ENCODE measurements at places on chromosomes 3 and 15.

DNA sequence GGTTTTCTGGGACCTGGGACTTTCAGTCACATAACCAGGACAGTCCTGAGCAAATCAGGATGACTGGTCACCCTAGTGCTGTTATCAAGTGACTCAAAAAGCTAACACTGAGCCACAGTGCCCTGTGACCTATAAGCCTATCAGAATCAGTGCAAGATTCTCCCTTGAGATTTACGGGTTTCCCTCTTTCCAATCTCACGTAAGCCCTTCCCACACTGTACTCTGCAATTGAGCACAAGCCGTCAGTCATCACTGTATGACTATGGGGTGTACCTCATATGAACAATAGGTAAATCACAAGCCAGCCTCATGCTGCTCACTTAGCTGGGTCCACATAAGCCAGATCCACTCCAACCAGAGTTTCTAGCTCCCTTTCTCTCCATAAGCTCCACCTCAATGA, 21.0 kb upstream of the CLDN18 start:
- no peak for DNase-seq

DNA sequence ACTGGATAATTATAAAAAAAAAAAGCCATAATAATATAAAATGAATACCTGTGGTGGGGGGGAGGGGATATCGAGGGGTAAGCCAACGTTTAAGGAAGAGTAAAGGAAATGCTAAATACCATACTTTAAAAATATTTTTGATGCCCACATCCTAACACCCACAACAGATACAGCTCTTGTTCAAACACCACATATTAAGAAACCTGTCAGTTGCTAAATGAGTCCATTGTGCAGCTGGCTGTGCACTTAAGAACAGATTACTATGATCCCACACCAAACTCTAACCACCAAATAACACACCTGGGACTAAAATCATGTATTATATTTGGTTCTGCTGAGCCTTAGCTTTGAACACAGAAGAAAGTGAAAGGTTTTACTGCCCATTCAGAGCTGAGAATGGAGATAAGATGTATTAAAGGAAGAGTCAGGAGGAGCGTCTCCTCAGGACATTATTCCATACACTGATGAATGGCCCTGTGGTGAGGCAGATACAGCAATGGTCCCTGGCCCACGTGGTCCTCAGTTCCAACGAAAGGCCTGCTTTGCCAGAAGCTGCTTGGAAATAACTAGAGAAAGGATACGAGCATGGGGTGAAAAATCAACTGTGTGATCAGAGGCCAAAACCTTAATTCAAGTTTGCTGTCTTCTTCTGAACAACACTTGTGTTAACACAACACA, 515.4 kb downstream of the FOXP1 start:
- DNase-seq, result no peak

DNA sequence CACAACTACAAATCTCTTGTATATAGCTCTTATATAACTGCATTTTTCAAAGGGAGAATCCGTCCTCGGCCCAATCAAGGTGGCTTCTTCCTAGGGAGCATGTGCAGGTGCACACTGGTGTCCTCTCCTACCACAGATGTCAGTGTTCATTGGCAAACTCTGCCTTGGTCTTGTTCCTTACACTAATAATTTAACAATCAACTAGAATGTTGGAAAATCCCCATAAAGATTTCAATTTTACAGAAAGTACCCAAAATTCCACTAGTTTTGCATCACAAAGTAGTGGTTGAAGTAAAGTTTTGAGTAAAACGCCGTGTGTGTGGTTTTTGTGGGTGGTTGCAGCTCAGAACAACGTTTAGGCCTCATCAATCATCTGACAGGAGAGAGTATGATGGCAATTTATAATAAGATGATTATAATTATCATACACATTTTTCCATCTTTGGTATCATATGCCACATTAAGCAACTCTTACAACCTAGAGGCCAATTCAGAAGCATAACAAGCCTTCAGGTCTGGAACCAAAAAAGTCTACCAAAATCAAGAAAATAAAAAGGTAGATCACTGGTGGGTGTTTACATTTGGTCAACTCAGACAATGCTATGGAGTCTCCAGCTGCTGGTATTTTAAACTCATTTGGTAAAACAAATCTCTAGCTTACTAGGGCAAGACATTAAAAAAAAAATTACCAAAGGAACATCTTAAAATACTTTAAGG, 128.9 kb upstream of the BHLHE40 start:
- no peak for DNase-seq

DNA sequence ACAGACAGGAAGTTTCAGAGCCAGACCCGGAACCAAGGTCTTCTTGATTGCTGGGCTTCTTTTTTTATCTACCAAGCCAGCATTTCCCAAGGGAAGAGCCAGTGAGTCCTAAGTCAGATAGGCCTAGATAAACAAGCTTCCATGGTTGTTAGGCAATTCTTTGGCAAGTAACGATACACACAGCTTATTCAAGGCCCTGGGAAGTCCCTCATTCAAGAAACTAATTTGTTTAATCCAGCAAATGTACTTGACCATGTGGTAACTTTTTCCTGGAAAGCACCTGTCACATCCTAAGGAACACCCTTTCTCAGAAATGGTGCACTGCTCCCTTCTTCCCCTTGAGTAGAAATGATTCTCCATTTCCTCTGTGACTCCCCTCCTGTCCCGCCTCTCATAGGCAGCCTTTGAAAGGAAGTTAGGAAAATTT, 209.9 kb downstream of the ITPR1 start:
- no peak for DNase-seq

- DNase-seq, result no peak
These were observed 281.2 kb upstream of the DPH6 start for GRCh38 chr15:35827141-35827540.

- no peak for DNase-seq
These were observed 50.2 kb downstream of the CA12 start for GRCh38 chr15:63331456-63331855.

GRCh38 chr15:98174286-98174685, 213.8 kb downstream of the ARRDC4 start:
- no peak for DNase-seq

DNA sequence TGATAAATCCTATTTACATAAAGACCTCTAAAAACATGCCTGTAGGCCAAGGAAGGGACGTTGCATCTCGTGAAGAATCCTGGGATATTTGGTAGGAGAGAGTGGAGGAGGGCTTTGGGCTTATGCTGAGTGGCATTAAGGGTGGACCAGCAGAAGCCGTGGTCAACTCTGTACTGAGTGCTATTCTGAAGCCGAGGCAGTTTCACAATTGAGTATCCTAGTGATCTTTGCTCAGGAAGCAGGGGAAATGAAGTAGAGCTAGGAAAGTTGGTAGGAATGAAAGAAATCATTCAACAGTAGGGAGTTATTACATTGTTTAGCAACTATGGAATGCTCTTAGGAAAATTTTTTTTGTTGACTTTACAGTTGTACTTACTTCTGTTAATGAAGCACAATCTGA, 24.2 kb downstream of the MCTP2 start:
- DNase-seq, result no peak

DNA sequence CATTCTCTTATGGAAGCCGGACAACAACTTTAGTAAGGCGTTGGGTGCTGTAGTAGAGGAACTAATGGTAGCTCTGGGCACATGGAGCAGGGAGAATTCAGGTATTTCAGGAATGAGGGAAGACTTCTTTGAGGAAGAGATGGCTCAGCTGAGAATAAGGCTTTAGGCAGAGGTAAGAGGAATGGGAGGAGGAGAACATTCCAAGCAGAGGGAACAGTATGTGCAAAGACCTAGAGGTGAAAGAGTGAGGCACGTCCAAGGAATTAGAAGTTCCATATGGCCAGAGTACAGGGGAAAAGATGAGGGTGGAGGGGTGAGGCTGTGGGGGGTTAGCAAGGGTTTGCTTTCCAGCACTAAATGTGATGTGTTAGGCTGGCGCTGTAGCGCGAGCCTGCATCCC, 1.6 kb upstream of the SV2B start:
- DNase-seq, result no peak

DNA sequence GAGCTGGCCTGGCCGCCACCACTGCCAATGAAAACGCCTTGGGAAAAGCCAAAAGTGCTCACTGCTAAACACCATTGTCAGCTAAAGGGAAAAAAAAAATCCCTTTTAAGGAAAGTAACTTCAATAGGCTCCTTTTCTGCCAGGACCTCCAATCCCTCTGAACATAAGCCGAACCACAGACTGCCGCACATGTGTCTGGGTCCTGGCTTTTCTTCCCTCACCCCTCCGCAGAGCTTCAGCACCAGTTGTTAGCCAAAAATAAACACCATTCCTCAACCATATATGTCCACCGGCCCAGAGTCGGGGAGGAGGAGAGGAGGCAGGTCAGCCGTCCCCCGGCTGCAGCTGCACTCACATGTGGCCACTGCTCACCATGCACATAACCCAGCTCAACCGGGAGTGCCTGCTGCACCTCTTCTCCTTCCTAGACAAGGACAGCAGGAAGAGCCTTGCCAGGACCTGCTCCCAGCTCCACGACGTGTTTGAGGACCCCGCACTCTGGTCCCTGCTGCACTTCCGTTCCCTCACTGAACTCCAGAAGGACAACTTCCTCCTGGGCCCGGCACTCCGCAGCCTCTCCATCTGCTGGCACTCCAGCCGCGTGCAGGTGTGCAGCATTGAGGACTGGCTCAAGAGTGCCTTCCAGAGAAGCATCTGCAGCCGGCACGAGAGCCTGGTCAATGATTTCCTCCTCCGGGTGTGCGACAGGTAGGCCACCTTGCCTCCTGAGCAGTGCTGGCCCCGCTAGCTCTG, at the start of gene FBXL22:
Gene FBXL22, plus strand, starts transcription at position 350 of the 753 bp plus-strand sequence. Its CDS starts 6 bp downstream, at position 356.
- DNase-seq, result no peak

GRCh38 chr3:126488185-126488584, 12.5 kb upstream of the ZXDC start:
- DNase-seq, result no peak

- DNase-seq, result peak; percentile 47
These were observed 5.9 kb downstream of the MESP2 start for GRCh38 chr15:89781891-89782618.

DNA sequence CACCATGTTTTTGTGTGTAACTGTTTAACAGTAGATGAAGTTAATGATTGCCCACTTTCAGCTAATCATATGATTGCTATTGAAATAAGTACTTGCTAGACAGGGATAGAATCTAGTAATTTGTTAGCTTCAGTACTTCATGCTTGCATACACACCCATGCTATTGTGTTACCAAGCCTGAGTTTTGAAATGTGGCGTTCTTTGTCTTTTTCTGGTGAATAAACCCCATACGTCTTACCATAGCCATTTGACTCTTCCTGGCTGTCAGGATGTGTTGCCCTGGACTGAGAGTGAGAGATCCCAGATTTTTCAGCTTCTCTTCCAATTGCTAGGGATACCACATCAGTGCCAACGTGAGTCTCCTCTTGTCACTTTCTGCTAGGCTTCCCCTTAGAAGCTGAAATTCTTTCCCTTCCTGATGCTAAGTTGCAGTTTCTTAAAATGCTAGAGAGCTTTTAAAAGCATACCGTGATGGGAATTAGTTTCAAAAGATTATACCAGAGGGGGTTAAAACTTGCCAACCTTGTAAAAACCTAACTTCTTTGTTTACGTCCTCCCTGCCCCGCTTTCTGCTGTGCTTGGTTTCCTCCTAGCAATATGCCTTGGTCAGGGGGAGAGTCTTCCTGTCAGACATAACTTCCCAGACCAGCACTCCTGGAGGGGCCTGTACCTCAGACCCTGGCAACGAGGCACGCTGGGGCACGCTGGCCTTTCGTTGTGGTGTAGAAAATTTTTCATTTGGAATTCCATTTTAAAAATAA, 62.9 kb upstream of the ULK4 start:
- no peak for DNase-seq

GRCh38 chr3:156675830-156676767, 1.7 kb downstream of the TIPARP start:
- peak; percentile 92 for DNase-seq

DNA sequence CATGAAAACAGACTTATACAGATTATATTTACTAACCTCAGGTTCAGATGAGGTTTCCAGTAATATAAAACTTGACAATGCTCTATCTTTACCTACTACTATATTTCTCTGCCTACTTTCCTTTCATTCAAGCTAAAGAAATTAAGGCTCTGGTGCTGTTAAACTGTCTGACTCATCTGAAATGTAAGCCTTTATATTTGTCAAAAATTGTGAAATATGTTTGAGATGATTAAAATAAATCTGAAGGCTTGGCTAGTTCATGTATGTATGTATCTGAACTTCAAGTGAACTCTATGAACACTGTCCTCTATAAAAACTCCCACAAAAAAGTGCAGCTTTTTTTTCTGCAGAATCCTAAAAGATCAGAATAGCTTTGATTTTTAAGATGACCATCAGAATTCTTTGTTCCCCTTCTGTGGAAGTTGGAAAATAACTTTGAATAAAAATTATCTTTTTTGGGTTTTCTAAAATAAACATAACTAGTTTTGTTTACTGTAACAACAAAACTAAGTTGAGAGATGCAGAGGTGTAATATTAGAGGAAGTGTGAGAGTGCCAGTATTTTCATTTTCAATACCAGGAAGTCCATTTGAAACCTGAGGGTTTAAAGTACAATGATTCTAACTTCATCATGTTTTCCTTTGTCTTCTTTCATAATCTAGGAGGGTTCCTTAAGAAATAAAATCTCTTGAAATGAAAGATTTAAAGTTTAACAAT, 42.2 kb downstream of the ILDR1 start:
- no peak for DNase-seq

GRCh38 chr3:46851364-46852333, 11.6 kb downstream of the MYL3 start:
- DNase-seq, result no peak

DNA sequence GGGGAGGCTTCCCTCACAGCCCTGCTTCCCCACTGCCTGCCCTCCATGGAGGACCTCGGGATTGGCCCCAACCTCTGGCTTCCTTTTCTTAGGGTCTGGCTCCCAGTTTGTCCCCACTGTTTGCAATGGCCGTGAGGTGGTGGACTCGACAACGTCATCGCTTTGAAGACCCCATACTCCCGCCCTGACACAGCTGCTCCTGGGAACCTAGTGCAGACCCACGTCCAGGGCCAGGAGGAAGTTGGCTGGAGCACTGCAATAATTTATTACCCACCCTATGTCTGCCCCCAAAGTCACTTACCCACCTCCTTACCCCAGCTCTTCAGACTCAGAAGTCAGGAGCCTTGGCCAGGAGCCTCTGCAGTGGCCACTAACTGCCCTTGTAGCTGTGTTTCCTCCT, 11.1 kb downstream of the GRM2 start:
- no peak for DNase-seq

GRCh38 chr3:55686426-55687254, 199.5 kb upstream of the WNT5A start:
- no peak for DNase-seq

DNA sequence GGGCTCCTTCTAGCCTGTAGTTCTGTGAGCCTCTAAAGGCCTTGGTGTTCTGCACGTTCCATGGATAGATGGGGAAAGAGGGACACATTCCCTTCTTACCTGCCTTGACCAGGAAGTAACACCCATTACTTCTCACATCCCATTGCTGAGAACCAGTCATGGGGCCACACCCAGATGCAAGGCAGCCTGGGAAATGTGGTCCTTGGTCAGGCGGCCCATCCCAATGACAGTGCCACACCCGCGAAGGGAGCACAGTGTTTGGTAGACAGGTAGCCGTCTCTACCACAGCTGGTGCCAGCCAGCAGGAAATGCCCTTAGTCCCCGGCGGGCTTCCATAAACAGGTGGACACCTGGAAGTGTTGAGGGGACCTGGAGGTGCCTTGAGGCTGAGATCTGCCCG, 23.2 kb upstream of the LCTL start:
- DNase-seq, result no peak
